WTC11 (cell line): ENCODE measurements at places on chromosomes 11 and 22. TPM values are rescaled to one million over a fixed set of nuclear protein-coding genes. Genes with fewer than 3 reads are reported as not detected.

DNA sequence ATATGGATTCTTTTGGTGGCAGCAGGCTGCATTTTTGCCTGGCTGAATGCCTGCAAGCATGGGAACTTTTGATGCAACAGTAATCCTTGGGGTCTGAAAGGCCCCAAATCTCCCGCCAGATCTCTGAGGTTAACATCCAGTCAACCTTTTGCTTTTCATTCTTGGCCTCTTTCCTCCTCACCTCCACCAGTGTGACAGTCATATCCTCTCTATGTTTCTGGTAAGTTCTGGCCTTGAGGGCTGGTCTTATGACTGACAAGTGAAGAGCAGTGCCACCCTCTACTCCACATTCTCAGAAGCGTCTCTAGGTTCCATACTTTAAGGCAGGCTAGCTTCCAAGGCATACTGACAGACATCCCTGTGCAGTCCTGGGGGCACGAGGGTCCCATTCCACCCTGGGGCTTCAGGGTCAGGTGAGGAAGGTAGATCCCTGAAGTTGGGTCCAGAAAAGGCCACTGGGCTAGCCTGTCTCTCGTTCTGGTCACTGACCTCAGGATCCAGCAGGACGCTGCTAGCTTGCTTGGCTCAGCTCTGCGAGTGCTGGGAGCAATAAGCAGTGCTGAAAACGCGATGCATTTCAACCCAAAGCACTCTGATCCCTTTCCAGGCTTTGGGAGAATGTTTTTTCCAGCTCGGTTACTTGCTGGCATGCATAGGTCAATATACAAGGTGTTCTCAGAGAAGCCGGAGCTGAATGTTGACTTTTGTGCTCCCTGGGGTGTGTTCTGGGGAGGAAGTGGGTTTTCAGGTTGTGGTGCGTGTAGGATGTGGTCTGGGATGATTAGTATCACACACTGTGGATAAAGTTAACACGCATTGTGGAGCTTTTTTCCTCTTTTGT, 75.2 kb downstream of the PTPRJ start:
- no peak overlapping the region for H3K4me3 ChIP-seq
- H3K4me1 ChIP-seq: peaks cover 63% of the 10 kb centered on the region
- peak overlapping the region; percentile 79 for H3K27ac ChIP-seq
- no peaks in the 10 kb centered on the region for H3K27me3 ChIP-seq
- no peaks in the 10 kb centered on the region for H3K36me3 ChIP-seq
- DNase-seq: no peak

GRCh38 chr11:75820645-75821044, 5.6 kb downstream of the UVRAG start:
- no peak overlapping the region for H3K4me3 ChIP-seq
- H3K27me3 ChIP-seq: no peaks in the 10 kb centered on the region
- H3K36me3 ChIP-seq: no peaks in the 10 kb centered on the region
- DNase-seq: no peak
- no peaks in the 10 kb centered on the region for H3K4me1 ChIP-seq
- no peak overlapping the region for H3K27ac ChIP-seq

- no peak overlapping the region for H3K4me3 ChIP-seq
- no peak for DNase-seq
- no peak overlapping the region for H3K27ac ChIP-seq
Measured at GRCh38 chr11:78791254-78791653, 216.6 kb upstream of the NARS2 start.

DNA sequence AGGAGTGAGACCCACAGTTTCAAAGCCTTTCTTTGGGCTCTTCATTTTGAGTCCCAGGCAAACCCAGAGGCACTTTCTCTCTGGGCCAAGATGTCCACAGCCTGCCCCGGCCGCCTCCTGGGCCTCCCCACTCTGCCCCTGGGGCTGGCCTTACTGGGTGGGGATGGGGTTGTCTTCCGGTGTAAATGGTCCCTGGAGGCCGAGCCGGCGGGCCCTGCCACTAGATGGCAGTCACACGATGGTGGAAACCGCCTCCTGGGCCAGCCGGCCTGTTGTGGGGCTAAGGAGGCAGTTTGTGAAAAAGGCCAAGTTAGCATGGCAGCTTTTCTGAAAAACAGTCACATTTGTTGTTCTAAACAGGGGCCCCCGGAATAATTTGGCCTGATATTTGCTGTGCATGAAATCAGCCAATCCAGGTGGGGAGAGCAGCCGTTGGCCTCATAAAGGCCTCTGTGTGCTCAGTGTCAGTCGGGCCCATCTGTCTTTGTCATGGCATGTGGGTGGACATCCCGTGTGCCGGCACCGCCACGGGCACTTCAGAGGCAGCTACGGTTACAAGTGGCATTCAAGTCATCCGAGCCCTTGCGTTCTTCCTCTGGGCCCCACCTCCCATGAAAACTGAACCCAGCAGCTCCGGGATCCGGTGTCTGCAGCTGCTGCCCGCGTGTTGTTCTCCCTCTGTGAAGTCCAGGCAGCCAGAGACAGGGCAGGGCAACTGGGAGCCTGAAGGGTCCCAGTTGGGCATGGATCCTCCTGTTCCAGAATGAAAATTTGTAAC, 6.5 kb downstream of the MRPL23 start:
- no peaks in the 10 kb centered on the region for H3K36me3 ChIP-seq
- H3K4me3 ChIP-seq: no peak overlapping the region
- H3K27ac ChIP-seq: no peak overlapping the region
- no peak for DNase-seq
- H3K27me3 ChIP-seq: no peaks in the 10 kb centered on the region

- H3K36me3 ChIP-seq: peaks cover 13% of the 10 kb centered on the region
- no peaks in the 10 kb centered on the region for H3K4me1 ChIP-seq
- no peak for DNase-seq
- no peak overlapping the region for H3K27ac ChIP-seq
- no peaks in the 10 kb centered on the region for H3K27me3 ChIP-seq
Measured at GRCh38 chr11:121053244-121053643, 29.3 kb downstream of the TBCEL start.

DNA sequence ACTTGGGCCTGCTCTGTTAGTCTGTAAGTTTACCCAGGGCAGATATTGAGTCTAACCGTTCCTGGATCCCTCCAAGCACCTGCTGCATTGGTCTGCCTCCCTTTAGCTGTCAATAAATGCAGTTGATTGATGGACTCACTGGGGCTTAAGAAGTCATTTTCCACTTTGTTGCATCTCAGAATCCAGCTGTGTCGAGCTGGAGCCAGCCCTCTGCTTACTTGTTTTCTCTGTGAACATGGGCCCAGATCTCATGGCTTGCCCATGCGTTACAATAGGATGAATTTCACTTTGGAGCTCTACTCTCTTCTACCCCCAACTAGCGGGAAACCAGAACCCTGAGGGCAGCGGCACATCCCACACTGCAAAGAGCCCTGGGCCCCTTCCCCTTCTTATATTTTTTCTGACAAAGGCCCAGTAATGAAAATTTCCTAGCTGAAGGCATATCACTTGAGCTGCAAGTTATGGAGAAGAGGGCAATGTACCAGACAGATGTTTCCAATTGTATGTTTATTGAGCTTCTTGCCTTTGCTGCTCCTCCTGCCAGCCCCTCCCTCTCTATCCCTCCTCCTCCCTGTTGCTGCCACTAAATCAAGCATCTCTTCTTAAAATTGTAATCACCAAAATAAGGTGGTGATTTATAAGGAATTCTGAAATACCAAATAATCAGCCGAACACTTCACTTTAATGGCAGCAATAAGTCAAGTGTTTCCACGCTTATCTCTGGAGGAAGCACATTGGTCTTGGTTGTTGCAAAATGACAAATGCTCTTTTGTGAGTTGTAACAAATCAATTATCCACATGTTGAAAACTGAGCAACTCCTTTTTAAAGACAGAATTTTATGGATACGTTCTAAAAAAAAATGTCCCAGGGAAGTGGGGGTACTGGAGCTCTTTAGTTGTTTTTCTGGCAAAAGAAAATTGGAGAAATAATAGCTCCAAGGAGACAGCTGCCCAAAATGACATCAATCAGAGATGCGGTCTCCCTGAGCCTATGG, 212.3 kb upstream of the ZBED5 start:
- no peaks in the 10 kb centered on the region for H3K36me3 ChIP-seq
- H3K27ac ChIP-seq: no peak overlapping the region
- H3K27me3 ChIP-seq: peaks cover 4% of the 10 kb centered on the region
- H3K4me3 ChIP-seq: no peak overlapping the region

- peaks cover 13% of the 10 kb centered on the region for H3K36me3 ChIP-seq
- H3K27ac ChIP-seq: no peak overlapping the region
- no peaks in the 10 kb centered on the region; the same call in 1 of the 2 replicates for H3K27me3 ChIP-seq
- no peak overlapping the region for H3K4me3 ChIP-seq
- DNase-seq: no peak
Measured at GRCh38 chr11:13126430-13126829, 117.3 kb downstream of the RASSF10 start.

- H3K4me1 ChIP-seq: peaks cover 5% of the 10 kb centered on the region; the same call in 1 of the 2 replicates
- no peaks in the 10 kb centered on the region for H3K27me3 ChIP-seq
- no peaks in the 10 kb centered on the region for H3K36me3 ChIP-seq
- H3K27ac ChIP-seq: no peak overlapping the region
- H3K4me3 ChIP-seq: no peak overlapping the region
Measured at GRCh38 chr11:104333977-104334376, 170.0 kb upstream of the PDGFD start.

DNA sequence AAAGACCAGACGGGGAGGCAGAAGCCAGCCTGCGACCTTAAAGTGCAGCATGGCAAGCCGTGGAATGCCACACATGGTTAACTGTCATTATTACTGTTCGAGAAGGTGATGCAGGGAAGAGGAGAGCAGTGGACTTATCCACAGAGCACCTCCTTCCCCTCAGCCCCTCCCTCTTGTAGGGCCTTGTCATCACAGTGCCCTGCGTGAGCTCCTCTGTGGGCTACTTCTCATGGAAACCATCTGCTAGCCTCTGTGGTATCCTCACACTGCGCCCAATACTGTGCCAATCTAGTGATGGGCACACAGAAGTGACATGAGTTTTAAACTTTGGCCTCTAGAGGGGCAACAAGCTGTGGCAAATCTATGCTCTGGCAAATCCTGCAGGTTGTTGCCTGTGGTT, 18.2 kb upstream of the CCDC134 start:
- peaks cover 6% of the 10 kb centered on the region; the same call in 1 of the 2 replicates for H3K4me1 ChIP-seq
- H3K4me3 ChIP-seq: no peak overlapping the region
- no peaks in the 10 kb centered on the region for H3K36me3 ChIP-seq
- DNase-seq: no peak
- H3K27me3 ChIP-seq: peaks cover 7% of the 10 kb centered on the region; the same call in 1 of the 2 replicates

GRCh38 chr22:39253435-39254070, 8.8 kb upstream of the PDGFB start:
- DNase-seq: no peak
- H3K27ac ChIP-seq: no peak overlapping the region
- no peaks in the 10 kb centered on the region for H3K36me3 ChIP-seq
- no peak overlapping the region for H3K4me3 ChIP-seq
- peaks cover 29% of the 10 kb centered on the region for H3K27me3 ChIP-seq

GRCh38 chr11:72491001-72491400, 56.7 kb upstream of the CLPB start:
- H3K36me3 ChIP-seq: no peaks in the 10 kb centered on the region
- H3K27me3 ChIP-seq: no peaks in the 10 kb centered on the region
- no peak overlapping the region for H3K27ac ChIP-seq
- no peaks in the 10 kb centered on the region for H3K4me1 ChIP-seq
- no peak overlapping the region for H3K4me3 ChIP-seq

GRCh38 chr22:49686495-49687219, 141.0 kb downstream of the BRD1 start:
- H3K4me1 ChIP-seq: no peaks in the 10 kb centered on the region
- DNase-seq: no peak
- H3K36me3 ChIP-seq: peaks cover 14% of the 10 kb centered on the region
- no peak overlapping the region for H3K4me3 ChIP-seq

- H3K36me3 ChIP-seq: no peaks in the 10 kb centered on the region
- peaks cover 32% of the 10 kb centered on the region for H3K27me3 ChIP-seq
- H3K4me1 ChIP-seq: peaks cover 27% of the 10 kb centered on the region
- H3K4me3 ChIP-seq: peak overlapping the region; percentile 82
- H3K27ac ChIP-seq: no peak overlapping the region; the same call in 1 of the 2 replicates
Measured at GRCh38 chr11:64745189-64745520, 1.2 kb upstream of the RASGRP2 start.

GRCh38 chr11:77467233-77467632, 6.7 kb downstream of the PAK1 start:
- no peak overlapping the region for H3K4me3 ChIP-seq
- H3K27me3 ChIP-seq: no peaks in the 10 kb centered on the region
- no peaks in the 10 kb centered on the region; the same call in 1 of the 2 replicates for H3K36me3 ChIP-seq
- DNase-seq: no peak

DNA sequence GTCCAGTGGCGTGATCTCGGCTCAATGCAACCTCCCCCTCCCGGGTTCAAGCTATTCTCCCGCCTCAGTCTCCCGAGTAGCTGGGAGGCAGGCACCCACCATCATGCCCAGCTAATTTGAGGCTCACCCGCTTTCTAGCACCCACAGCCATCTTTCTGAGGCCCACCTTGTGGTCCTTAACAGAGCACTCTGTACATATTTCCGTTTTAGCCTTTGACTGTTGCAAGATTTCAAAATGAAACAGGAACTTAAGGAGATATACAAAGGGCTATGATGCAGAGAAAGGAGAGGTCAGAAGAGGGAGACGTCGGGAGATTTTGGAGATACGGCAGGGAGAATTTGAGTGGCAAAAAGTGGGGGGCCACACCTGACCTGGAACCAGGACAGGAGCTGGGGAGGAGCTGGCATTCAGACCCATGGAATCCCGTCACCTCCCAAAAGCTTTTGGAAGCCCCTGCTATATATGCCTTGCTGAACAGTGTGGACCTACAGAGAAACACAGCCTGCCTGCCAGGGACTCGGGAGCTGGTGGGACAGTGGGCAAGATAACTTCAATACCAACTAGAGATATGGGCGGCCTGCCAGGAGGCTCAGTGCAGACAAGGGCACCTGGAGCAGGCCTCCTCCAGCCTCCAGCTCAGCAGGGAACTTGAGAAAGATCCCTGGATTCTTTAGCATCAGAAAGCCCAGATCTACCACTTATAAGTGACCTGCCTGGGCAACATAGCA, 8.0 kb upstream of the CLCF1 start:
- H3K36me3 ChIP-seq: no peaks in the 10 kb centered on the region
- H3K27me3 ChIP-seq: peaks cover 63% of the 10 kb centered on the region
- no peak overlapping the region for H3K4me3 ChIP-seq

GRCh38 chr11:128304666-128305485, 282.5 kb downstream of the ETS1 start:
- H3K27me3 ChIP-seq: no peaks in the 10 kb centered on the region
- H3K4me1 ChIP-seq: peaks cover 6% of the 10 kb centered on the region
- H3K4me3 ChIP-seq: no peak overlapping the region
- DNase-seq: no peak
- H3K27ac ChIP-seq: no peak overlapping the region

GRCh38 chr22:39543095-39543494, 10.5 kb upstream of the RPS19BP1 start:
- DNase-seq: peak; percentile 74
- H3K4me1 ChIP-seq: peaks cover 18% of the 10 kb centered on the region
- peaks cover 33% of the 10 kb centered on the region for H3K27me3 ChIP-seq
- no peak overlapping the region for H3K4me3 ChIP-seq
- no peak overlapping the region for H3K27ac ChIP-seq

RIBC2 gene
- 1.7 to 2.4 TPM (median 2.4 TPM) in 3 replicates for total RNA-seq

TRIM48 gene
- total RNA-seq: not detected in 3 replicates

ZNF280A gene
- 0.22 to 0.44 TPM (median 0.30 TPM) in 3 replicates for total RNA-seq

OR52I1 gene
- not detected in 3 replicates for total RNA-seq

HEPHL1 gene
- 0.07 to 0.13 TPM (median 0.07 TPM) in 3 replicates for total RNA-seq

OR8U1 gene
- not detected in 3 replicates for total RNA-seq

BBS1 gene
- total RNA-seq: 22.9 to 26.8 TPM (median 24.1 TPM) in 3 replicates

NXPE2 gene
- total RNA-seq: not detected in 3 replicates

PHOX2A gene
- 1.3 to 1.6 TPM (median 1.3 TPM) in 3 replicates for total RNA-seq

DEFB131B gene
- not detected in 3 replicates for total RNA-seq

MUC2 gene
- total RNA-seq: 0.07 to 0.60 TPM (median 0.22 TPM) in 3 replicates

ZP1 gene
- total RNA-seq: not detected in 3 replicates

FIBIN gene
- 0.34 to 0.48 TPM (median 0.37 TPM) in 3 replicates for total RNA-seq

MS4A6E gene
- total RNA-seq: not detected in 3 replicates

BAIAP2L2 gene
- 3.0 to 5.7 TPM (median 4.9 TPM) in 3 replicates for total RNA-seq

DTX4 gene
- total RNA-seq: 12.3 to 15.5 TPM (median 12.8 TPM) in 3 replicates
